Activated T-cell treated with anti-CD3 and anti-CD28 coated beads, Interleukin-2, amount 50 U/mL, for 4 hours (primary cell): ENCODE measurements at places on chromosomes 11 and 22. TPM values are rescaled to one million over a fixed set of nuclear protein-coding genes. Genes with fewer than 3 reads are reported as not detected.

ALX4 gene
- not detected for total RNA-seq

PNPLA5 gene
- not detected for total RNA-seq

RFPL3 gene
- total RNA-seq, result not detected

POU2AF2 gene
- not detected for total RNA-seq

- peak; percentile 68 for DNase-seq
Measured at GRCh38 chr11:102451681-102452460, 694 bp downstream of the TMEM123 start.

DNA sequence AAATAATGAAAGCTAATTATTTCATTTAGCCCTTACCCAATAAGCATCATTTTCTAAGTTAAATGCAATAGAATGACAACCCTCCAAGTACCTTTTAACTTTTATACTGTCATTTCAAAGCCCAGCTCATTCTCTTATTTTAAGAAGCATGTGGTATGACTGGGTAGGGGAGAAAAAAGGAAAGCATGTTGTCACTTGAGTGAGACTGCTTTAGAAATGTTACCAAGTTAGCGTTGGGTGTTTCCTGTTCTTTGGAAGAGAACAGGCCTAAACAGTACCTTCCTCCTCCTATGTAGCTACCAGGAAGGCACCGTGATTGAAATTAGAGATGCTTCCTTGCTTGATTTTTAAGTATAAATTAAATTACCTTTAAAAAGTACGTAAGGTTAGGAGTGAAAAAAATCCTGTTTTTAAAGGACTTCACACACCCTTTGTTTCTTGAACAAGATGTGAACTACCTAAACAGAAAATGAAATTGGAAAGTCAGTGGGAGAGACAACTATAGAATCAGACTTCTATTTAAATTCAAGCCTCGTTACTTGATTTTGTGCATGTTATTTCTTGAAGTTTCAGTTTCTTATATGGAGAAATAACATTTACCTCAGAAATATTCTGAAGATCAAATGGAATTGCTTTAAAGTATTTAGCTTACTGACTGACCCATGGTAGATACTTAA, 741 bp upstream of the CNTF start:
- DNase-seq, result no peak

- DNase-seq, result no peak
Measured at GRCh38 chr22:45629469-45630089, 42.1 kb upstream of the ATXN10 start.

GRCh38 chr11:21132146-21132720, 462.8 kb downstream of the NELL1 start:
- no peak for DNase-seq

DNA sequence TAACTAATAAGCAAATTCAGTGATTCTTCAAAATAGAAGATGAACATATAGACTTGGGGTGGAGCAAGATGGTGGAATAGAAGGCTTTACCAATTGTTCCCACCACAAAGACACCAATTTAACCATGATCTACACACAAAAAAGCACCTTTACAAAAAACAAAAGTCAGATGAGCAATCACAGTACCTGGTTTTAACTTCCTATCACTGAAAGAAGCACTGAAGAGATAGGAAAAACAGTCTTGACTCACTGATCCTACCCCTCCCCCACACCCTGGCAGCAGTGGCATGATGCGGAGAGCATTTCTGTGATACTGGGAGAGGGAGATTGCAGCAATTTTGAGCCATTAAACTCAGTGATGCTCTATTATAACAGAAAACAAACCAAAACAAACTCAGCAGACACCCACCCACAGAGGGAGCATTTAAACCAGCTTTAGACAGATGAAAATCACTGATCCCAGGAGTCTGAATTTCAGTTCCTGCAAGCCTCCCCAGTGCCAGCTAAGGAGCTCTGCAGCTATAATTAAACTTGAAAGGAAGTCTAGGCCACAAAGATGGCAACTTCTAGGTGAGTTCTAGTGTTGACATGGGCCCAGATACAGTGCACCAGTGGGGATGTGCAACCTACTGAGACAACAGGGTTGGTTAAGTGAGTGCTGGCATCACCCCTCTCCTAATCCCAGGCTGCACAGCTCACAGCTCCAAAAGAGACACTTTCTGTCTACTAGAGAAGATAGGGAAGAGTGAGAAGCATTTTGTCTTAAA, 161.8 kb upstream of the GRIA4 start:
- no peak for DNase-seq

- DNase-seq, result no peak
Measured at GRCh38 chr11:32566517-32566916, 17.1 kb upstream of the EIF3M start.
